ENCODE measurements at places on chromosomes 6 and 20.

DNA sequence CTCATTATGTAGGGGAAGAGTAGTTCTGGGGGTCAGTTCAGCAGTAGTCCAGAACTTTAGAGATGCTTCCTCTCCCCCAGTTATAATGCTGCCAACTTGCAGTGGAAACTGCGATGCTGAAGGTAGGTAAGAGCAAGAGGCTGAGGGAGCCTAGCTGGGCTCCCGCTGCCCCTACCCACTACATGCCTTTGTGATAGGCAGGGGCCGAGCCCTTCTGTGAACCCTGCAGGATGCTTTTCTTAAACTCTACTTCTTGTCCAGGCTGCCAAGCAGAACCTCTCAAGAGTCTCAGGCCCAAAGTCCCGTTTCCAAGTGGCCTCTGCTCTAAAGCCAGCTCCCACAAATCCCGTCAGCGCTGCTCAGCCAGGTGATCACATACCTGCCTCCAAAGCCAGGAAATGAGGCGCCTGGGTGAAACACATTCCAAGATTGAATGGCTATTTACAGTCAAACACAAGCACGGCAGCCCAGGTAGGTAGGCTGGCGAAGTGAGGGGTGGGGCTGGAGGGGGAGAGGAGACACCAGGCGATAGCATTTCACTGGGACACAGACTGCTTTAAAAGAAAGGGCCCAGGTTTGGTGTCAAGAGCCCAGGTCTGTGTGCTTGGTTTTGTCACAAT lies 150.7 kb downstream of the CD24 start:
- ATAC-seq, result no peak

GRCh38 chr6:17391976-17392375 lies 1.4 kb upstream of the CAP2 start:
- ATAC-seq, result no peak

- no peak for ATAC-seq
Observed at GRCh38 chr20:55755411-55755810, 249.9 kb downstream of the CBLN4 start.

DNA sequence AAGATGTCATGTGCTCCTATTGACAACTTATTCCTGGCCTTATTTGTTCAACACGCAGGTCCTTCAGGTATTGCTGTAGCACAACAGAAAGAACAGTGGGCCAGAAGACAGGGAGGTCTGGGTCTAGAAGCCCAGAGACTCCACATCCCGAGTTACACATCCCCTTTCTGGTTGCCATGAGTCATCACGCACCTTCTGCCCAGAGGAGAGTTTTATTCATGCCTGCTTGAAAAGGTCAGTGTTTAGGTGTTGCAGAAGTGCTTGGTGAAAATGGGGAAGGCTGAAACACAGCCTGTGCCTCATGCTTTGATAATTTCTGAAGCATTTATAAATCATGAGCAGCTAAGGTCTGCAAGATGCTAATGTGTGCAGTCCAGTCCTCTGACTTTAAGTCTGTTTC lies 256.4 kb downstream of the GMPR start:
- ATAC-seq, result no peak
